Esophagus muscularis mucosa (tissue), 4 donors: ENCODE measurements at places on chromosomes 1 and 21. TPM values are rescaled to one million over a fixed set of nuclear protein-coding genes. Genes with fewer than 3 reads are reported as not detected.

FAM229A gene
- total RNA-seq: 5.9 TPM

PLA2G4A gene
- total RNA-seq: 3.0 TPM

SERPINC1 gene
- total RNA-seq: not detected

PRAMEF4 gene
- not detected for total RNA-seq

PRKAB2 gene
- 21.5 TPM for total RNA-seq
